Hepatic stellate cell (primary cell): ENCODE measurements at places on chromosomes 5 and 9.

DNA sequence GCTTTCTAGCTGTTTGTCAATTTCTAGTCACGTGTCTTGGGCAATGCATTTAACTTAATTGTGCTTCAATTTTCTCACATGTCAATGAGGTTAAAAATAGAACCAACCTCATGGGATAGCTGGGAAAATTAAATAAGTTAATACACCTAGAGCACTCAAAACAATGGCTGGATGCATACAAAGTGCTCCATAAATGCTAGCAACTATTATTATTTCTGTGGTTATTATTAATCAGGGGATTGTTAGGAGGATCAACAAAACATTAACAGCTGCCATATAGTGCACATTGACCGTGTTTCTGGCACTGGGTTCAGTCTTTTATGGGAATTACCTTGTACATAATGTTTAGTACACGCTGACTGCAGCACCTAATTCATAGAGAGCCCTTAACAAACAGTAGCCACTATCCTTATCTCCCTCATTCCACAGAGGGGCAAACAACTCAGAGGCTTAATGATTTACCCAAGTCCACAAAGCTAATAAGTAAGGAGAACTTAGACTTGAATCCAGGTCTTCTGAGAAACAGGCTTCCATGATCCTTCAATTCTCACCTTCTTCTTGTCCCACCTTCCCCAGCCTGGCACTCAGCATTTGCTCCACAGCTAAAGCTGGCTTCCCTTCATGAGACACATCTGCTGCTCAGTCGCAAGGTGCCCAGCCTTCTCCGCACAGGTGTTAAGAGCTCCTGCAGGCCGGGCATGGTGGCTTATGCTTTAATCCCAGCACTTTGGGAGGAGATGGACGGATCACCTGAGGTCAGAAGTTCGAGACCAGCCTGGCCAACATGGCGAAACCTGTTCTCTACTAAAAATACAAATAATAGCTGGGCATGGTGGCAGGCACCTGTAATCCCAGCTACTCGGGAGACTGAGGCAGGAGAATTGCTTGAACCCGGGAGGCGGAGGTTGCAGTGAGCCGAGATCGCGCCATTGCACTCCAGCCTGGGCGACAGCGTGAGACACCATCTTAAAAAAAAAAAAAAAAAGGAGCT lies 137.4 kb upstream of the ABCA1 start:
- DNase-seq, result no peak

DNA sequence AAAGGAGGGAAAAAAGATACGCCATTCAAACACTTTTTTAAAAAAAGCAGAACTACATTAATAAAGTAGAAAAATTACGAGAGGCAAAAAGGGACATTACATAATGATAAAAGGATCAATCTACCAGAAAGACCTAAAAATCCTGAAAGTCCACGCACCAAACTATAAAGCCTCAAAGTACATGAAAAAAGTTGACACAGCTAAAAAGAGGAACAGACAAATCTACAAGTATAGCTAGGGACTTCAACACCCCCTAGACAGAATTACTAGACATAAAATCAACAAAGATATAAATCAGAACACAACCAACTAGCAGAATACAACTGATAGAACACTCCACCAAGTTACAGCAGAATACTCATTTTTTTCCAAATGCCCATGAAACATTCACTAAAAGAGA lies 11.1 kb downstream of the CAMSAP1 start:
- no peak for DNase-seq

- DNase-seq, result peak; percentile 70
Measured at GRCh38 chr5:177447066-177447610, 524 bp downstream of the PRR7 start.

DNA sequence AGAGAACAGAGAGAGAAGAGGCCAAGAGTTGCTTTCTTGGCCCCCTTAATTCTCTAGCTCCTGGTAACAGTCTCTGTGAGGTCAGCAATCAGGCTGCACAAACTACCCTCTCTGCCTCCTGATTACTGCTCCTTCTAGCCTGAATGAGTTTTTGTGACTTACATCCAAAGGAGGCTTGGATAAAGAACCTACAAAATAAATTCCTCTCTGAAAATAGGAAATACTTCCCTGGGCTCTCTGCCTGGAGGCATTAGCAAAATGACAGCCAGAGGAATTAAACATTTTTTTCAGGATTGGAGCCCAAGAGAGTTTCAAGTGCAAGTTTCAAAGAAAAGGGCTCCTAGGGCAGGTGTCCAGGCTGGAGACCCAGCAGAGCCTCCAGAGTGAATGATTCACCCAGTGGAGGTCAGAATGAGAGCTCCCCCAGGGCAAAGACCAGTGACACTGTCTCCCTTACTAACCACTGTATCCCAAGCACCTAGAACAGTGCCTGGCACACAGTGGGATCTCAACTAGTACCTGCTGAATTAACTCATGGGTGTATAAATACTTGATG lies 162.5 kb downstream of the SPOCK1 start:
- no peak for DNase-seq

DNA sequence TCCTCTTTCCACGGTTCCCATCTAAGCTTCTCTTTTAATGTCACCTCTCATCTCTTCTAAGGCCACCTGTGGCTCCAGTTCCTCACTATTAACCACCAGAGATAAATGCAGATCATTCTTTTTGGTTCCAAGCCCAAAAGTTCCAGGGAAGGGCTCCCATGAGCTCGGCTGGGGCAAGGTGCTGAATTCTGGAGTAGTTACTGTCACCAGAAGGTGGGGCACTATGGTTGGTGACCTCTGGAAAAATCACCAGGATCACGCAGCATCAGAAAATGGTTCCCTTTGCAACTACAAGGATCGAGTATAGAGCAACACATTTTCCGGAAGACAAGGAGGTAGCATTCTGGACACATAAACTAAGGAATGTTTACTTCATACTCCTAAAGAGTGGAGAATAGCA lies 528.7 kb upstream of the DAP start:
- DNase-seq, result no peak

GRCh38 chr5:20105915-20106314 lies 117.9 kb upstream of the CDH18 start:
- no peak for DNase-seq

DNA sequence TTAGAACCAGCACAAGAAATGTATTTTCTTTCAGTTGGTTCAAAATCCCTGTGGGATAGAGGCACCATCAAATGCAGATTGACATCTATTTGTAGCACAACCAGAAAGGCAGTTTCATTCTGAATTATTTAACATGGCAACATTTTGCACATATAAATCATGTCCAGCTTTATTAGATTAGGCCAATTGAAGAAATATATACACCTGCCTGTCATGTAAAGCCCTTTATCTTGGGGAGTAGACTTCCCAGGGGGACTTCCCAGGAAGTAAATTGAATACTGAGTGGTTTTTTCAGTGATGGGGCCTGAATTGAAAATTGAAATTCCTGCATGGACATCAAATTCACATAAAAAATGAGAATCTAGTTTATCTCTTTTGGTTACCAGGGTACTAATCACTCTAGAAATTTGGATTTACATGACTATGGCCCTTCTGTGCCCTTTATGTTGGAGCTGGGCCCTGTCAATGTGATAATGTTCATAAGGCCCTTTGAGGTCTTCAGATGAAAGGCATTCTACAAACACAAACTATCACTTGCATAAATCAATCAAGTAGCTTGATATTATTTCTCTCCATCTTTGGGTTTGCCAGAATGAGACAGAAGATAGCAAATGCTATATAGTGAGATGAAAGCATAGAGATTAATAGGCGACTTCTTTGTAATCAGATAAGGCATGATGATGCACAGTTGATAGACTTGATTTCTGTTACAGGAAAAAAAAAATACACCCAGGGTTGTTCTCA lies 26.2 kb upstream of the ZNF608 start:
- DNase-seq, result no peak

- peak; percentile 51 for DNase-seq
Measured at GRCh38 chr5:16812911-16813310, 123.2 kb downstream of the MYO10 start.

DNA sequence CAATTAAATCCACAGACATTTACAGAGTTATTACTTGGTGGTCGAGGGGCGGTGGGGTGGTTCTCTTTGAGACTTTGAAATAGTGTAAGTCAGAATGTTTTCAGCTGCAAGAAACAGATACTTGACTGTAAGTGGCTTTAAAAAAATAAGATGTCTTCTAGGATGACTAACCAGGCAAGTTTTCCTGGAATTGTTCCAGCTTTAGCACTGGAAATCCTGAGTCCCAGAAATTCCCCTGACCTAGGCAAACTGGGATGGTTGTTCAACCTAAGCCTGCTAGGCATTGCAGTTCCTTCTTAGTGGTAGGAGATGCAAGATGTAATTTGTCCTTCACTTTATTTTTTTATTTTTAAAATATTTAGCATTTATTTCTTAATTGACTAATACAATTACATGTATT lies 169.5 kb upstream of the POC5 start:
- no peak for DNase-seq

DNA sequence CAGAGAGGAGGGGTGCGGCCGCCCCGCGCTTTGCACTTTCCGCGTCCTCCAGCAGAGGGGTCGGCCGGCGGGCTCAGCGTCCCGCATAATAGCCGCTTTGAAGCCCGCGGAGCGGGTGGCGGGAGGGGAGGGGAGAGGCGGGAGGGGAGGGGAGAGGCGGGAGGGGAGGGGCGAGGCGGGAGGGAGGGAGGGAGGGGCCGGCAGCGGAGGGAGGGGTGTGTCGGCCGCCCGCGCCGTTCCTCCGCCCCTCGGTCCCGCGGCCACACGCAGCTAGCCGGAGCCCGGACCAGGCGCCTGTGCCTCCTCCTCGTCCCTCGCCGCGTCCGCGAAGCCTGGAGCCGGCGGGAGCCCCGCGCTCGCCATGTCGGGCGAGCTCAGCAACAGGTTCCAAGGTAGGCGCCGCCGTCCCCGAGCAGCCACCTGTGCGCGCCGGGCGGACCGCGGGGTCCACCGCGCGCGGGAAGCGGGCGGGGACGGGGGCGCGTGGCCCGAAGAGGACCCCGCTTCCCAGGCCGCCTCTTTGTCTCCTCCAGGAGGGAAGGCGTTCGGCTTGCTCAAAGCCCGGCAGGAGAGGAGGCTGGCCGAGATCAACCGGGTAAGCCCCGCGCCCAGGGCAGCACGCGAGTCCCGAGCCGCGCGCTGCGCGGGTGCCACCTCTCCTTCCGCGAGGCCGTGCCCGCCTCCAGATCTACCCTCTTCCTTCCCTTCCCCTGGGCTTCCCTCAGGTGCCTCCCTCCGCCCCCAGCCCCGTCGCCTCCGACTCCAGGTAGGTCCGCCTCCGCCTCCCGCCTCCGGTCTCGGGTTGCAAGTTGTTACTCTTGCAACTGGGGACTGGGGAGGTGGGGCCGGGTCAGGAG lies at the start of gene AIF1L:
TSS of gene AIF1L (plus strand) at position 263 of the 857 bp plus-strand sequence. CDS start at position 362, 99 bp downstream.
- DNase-seq, result no peak

DNA sequence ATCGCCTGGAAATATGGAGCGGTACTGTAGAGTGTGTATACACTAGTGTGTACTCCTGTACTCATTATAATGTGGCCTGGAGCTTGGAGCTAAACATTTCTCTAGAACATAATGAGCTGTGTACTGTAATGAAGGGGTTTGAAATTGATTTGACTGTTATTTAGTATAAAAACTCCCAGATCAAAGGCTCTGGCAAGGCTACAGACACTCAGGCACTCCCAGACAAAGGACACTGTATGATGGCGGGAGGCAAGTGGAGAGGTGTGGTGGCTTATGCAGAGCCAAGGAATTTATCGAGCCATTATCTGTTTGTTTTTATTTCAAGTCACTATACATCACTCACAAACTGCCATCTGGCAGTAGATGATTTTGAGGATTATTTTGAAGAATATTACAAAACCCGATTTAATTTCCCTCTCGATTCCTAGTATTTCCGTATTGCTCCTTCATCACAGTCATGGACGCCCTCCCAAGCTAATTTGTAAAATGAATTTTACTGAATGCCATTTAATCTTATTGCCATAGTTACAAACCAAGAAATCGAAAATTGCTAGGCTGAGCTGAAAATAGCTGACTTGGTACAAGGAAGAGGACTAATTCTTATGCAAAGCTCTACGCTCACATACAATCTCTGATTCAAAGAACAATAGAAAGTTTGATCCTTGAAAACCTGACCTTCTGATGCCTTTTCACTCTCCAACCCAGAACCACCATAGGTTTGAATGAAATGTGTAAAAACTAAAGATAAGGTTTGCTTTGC lies 240.2 kb upstream of the SEMA6A start:
- no peak for DNase-seq

DNA sequence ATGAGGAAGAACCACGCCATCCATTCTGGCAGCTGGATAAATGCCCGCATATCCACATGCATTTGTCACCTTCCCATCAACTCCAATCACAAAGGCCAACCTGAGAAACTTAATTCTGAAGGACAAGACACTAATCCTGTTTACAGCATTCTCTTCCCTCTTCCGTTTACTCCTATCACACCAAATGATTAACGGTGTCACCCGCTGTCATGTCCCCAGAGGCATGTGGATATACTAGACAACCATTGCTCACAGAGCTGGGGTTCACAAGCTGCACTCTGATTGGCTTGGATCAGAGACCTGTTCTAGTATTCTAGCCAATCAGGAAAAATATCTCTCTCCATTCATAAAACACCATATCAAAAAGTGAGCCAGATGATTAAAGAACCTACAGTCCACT lies 3.6 kb downstream of the MACROH2A1 start:
- DNase-seq, result no peak

- DNase-seq, result no peak
Measured at GRCh38 chr9:23741351-23741750, 84.7 kb downstream of the ELAVL2 start.

- DNase-seq, result no peak
Measured at GRCh38 chr9:102035929-102036328, 297.5 kb upstream of the GRIN3A start.

- no peak for DNase-seq
Measured at GRCh38 chr9:19809422-19810269, 20.8 kb upstream of the SLC24A2 start.

DNA sequence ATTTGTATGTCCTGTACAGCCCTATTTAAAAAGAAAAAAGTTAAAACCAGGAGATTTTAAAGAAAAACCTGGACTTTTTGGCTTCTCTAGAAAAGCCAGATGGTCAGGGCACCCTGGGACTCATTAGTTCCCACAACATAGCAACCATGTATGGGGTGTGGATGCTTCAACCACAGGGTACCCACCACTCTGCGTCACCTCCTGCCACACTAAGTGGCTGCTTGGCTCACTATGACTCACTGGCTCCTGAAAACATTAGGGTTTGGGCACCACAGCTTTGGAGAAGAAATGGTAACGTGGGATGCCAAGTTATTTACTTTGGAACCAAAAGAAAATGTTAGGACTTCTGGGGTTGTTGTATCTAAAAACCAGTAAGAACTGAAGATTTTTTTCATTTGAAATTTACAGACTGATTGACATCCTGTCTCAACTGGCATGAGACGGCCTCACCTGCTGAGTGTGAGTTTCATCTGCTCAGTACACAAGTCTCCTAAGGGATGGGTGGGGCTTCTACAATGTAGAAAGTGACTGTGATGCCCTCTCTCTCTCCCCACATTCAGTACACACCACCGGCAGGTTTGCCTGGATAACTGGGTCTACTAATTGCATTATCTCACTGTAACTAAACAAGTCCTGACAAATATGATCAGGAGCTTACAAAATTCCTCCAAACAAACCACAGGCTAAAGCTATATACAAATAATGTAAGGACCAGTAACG lies 103.9 kb downstream of the ESM1 start:
- DNase-seq, result no peak

- DNase-seq, result peak; percentile 63
Measured at GRCh38 chr5:169970911-169971765, 9.2 kb downstream of the INSYN2B start.
